ENCODE measurements at places on chromosomes 2 and 18. TPM values are rescaled to one million over a fixed set of nuclear protein-coding genes. Genes with fewer than 3 reads are reported as not detected.

The ME2 gene
- total RNA-seq: 54.5 TPM

The AMER3 gene
- not detected for total RNA-seq

The TMEM200C gene
- 0.96 TPM for total RNA-seq

The RAPGEF4 gene
- total RNA-seq: 3.7 TPM

The SYT4 gene
- not detected for total RNA-seq
